H1 (cell line): ENCODE measurements at places on chromosomes 2 and 18.

DNA sequence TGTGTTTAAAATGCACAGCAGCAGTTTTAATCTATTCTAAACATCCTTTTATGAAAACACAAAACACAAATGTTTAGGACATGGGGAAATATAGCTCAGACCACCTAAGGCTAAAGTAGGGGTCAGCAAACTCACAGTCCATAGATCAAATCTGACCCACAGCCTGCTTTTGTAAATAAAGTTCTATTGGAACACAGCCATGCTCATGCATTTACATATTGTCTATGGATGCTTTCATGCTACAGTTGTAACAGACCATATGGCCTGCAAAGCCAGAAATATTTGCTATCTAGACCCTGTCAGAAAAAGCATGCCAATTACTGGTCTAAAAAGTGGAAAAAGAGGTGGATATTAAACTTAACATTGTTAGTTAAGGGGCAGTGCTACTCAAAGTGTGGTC, 1105.4 kb upstream of the KLHL29 start:
- H3K27ac ChIP-seq: no peak overlapping the region
- H3K27me3 ChIP-seq: no peaks in the 10 kb centered on the region
- no peak for DNase-seq
- H3K4me3 ChIP-seq: no peak overlapping the region
- H3K4me1 ChIP-seq: no peaks in the 10 kb centered on the region

GRCh38 chr18:2657788-2658458, 2.4 kb downstream of the SMCHD1 start:
- DNase-seq: no peak
- peaks cover 13% of the 10 kb centered on the region; the same call in 1 of the 2 replicates for H3K27me3 ChIP-seq
- no peak overlapping the region; the same call in 1 of the 2 replicates for H3K4me3 ChIP-seq
- no peak overlapping the region for H3K27ac ChIP-seq

DNA sequence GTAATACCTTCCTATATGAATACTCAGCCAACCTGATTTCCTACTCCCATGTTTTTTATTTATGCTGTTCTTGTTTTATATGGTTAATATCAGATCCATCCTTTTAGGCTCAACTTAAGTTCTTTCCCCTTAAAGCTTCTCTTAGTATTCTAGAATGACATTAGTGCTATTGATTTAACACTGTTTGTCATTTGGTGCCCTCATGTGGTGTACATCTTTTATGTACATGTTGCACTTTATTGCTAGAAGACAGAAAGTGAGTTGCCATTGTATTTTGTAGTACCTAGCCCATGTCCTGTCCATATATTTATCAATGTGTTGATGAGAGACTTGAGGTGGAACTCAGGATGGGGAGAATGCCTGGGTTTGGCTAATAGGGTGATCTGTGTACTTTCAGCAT, 2.5 kb downstream of the HTRA2 start:
- no peaks in the 10 kb centered on the region for H3K27me3 ChIP-seq
- no peak for DNase-seq
- peaks cover 12% of the 10 kb centered on the region for H3K36me3 ChIP-seq

DNA sequence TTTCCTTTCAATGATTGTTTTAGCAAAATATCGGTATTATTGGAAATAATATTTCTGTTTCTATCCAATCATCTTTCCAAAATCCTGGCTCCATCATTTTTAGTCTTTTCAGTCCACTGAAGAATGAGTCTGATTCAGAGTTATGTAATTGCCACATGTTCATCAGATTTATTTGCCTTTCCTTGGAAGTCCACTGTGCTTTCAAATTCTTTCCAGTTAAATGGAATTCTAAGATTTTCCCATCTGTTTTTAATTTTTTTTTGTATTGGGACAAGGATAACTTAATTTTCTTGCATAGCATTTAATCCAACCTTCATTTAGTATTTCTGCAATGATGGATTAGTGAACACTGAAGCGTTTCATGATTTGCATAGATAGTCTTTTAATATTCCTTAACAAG, 521.5 kb upstream of the NRXN1 start:
- no peak for DNase-seq
- no peak overlapping the region for H3K27ac ChIP-seq
- H3K4me1 ChIP-seq: no peaks in the 10 kb centered on the region
- no peaks in the 10 kb centered on the region for H3K27me3 ChIP-seq

DNA sequence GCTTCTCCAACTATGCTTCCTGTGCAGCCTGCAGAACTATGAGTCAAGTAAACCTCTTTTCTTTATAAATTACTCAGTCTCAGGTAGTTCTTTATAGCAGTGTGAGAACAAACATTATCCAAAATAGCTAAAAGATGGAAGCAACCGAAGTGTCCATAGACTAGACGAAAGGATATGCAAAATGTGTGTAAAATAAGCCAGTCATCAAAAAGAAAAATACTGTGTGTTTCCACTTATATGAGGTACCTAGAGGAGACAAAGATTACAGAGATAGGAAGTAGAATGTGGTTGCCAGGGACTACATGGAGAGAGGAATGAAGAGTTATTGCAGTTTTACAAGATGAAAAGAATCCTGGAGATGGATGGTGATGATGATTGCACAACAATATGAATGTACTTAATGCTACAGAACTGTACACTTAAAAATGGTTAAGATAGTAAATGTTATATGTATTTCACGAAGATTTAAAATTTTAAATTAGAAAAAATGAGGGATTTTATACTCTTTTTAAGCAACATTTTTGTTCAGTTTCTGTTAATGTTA, 99.3 kb upstream of the FN1 start:
- H3K27me3 ChIP-seq: no peaks in the 10 kb centered on the region
- H3K36me3 ChIP-seq: no peaks in the 10 kb centered on the region
- H3K4me1 ChIP-seq: no peaks in the 10 kb centered on the region
- H3K4me3 ChIP-seq: no peak overlapping the region

- H3K27me3 ChIP-seq: no peaks in the 10 kb centered on the region
- H3K4me1 ChIP-seq: no peaks in the 10 kb centered on the region
- H3K27ac ChIP-seq: no peak overlapping the region
- no peaks in the 10 kb centered on the region for H3K36me3 ChIP-seq
- H3K4me3 ChIP-seq: no peak overlapping the region
Observed at GRCh38 chr2:14722904-14723570, 90.5 kb downstream of the LRATD1 start.

DNA sequence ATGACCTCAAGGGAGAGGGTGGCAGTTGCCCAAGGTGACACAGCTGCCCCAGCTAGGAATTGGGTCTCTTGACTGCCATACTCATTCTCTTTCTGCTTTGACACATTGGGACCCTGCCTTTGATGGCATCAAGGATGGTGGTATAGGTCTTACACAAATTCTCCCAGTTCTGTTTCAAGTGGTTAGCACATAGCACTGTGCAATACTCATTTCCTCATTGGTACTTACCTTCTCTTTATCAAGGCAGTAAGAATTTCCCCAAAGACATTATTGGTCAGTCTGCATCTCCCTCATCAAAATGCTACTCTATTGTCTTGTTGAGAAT, 35.9 kb upstream of the CCDC93 start:
- no peak overlapping the region for H3K4me3 ChIP-seq
- DNase-seq: no peak
- no peaks in the 10 kb centered on the region for H3K36me3 ChIP-seq
- H3K27ac ChIP-seq: no peak overlapping the region
- H3K27me3 ChIP-seq: no peaks in the 10 kb centered on the region

GRCh38 chr18:75377258-75377657, 50.2 kb downstream of the SMIM21 start:
- DNase-seq: no peak
- no peak overlapping the region for H3K4me3 ChIP-seq
- peaks cover 2% of the 10 kb centered on the region; the same call in 1 of the 2 replicates for H3K4me1 ChIP-seq
- no peaks in the 10 kb centered on the region for H3K36me3 ChIP-seq
- H3K27ac ChIP-seq: no peak overlapping the region
- no peaks in the 10 kb centered on the region for H3K27me3 ChIP-seq

- no peak overlapping the region for H3K4me3 ChIP-seq
- H3K27me3 ChIP-seq: no peaks in the 10 kb centered on the region
- H3K4me1 ChIP-seq: no peaks in the 10 kb centered on the region
- no peaks in the 10 kb centered on the region for H3K36me3 ChIP-seq
Observed at GRCh38 chr2:238345297-238345968, 25.1 kb downstream of the TRAF3IP1 start.

DNA sequence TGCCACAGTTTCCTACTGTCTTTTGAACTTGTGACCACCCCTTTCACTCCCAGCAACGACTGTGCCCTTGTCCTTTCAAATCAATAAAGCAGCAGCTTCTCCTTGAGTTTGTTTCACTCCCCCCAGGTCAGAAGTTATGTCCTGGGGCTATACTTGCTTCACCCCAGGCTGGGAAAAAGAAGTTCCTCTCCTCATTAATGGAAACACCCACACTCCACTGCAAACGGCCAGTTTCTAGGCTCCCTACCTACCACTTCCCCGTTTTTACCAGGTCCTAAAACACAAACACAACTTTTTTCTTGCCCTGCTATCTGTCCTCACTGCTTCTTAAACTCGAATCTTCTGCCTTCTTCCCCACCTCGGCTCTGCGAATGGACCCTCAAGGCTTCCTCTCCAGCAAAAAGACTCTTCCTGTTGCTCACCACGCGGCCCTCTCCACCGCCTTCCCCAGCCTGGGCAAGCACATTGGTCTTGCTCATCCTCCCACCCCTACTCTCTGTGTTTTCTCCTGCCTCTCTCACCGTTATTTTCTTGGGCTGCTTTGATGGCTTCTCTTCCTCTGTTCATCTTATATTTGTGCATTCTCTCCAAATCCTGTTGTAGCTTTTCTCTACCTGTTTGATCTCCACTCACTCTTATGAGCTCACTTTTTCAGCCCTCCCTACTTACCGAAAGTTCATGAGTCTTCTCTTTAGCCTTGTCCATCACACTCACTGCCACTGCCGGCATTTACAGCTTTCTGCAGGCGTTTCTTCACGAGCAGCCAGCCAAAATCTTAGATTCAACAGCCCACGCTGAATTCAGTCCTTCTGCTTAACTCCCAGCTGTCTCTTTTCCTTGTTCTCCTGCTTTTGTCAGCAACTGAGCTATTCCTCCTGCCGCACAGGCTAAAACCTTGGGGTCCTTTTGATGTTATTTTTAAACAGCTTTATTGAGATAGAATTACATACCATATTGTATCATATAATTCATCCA, 7.0 kb upstream of the SP5 start:
- no peaks in the 10 kb centered on the region for H3K36me3 ChIP-seq
- no peak overlapping the region for H3K4me3 ChIP-seq
- H3K27ac ChIP-seq: no peak overlapping the region
- peaks cover 55% of the 10 kb centered on the region for H3K27me3 ChIP-seq

DNA sequence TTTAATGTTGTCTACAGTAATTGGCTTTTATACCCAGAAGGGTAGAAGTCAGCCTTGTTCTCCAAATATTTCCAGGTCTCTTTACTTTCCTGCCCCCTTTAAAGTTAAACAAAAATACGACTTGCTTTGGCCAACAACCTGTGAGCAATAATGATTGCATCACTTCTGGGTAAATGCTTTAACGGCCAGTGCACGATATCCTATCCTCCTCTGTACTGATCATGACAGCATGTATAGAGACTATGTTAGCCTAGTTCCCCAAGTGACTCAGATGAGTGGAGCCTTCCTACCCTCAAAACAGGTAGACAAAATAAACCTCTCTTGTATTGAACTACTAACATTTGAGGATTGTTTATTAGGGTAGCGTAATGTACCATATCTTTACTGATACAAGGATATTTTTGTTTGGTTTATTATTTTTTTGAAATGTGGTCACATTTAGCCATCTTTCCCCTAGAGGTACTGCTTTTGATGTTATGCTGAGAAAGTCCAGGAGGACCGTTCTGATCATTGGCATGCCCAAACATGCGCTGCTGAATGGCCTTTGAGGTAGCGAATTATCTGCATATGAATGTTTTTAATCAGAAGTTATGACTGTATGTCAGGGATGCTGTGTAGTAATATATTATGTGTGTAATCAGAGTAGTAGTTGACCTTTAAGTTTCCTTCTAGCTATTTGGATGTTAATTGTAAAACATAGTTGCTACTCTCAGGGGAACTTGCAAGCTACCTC, 262.6 kb upstream of the DCC start:
- H3K27ac ChIP-seq: no peak overlapping the region
- no peak overlapping the region for H3K4me3 ChIP-seq
- H3K4me1 ChIP-seq: no peaks in the 10 kb centered on the region
- DNase-seq: no peak

DNA sequence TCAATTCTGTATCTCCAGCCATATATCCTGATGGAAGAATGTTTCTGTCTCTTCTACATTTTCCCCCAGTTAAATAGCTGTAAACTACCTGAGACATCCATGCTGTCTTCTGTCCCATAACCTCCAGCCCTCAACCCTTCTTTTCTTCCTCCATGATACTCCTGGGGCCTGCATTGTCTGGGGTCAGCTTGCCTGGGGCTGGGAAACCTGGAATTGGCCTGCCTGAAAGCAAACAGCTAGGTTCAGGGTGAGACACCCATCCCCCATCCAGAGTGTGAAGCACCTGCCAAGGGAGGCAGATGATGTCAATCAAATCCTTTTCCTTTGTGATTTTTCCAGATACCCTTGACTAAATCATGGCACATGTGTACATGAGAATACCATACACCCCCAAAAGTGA, 313.7 kb upstream of the MGAT5 start:
- H3K4me1 ChIP-seq: no peaks in the 10 kb centered on the region
- no peaks in the 10 kb centered on the region for H3K27me3 ChIP-seq
- no peaks in the 10 kb centered on the region for H3K36me3 ChIP-seq
- no peak overlapping the region for H3K4me3 ChIP-seq
- DNase-seq: no peak

- H3K27me3 ChIP-seq: no peaks in the 10 kb centered on the region
- no peak overlapping the region for H3K27ac ChIP-seq
- H3K4me1 ChIP-seq: no peaks in the 10 kb centered on the region
- peak overlapping the region; percentile 99 for H3K4me3 ChIP-seq
Observed at GRCh38 chr2:227473806-227474205, 1.9 kb downstream of the AGFG1 start.

- peaks cover 94% of the 10 kb centered on the region for H3K27me3 ChIP-seq
- no peak for DNase-seq
- H3K36me3 ChIP-seq: peaks cover 4% of the 10 kb centered on the region; the same call in 1 of the 2 replicates
- H3K4me1 ChIP-seq: peaks cover 9% of the 10 kb centered on the region
- H3K27ac ChIP-seq: no peak overlapping the region
- no peak overlapping the region for H3K4me3 ChIP-seq
Observed at GRCh38 chr2:176138923-176139660, 9.6 kb downstream of the HOXD8 start.

DNA sequence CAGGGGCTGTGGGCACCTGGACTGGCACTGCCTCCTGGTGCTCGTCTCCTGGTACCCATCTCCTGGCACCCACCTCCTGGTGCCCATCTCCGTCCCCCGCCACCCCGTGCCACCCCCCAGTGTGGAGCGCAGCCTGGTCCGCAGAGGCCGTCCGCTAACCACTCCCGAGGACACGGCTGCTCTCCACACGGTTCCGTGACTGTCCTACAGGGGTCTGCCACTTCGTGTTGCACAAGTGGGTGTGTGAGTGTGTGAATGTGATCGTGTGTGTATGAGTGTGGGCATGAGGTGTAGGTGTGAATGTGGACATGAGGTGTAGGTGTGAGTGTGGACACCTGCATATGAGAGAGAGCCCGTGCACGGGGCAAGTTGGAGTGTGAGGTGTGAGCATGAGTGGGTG, 119.4 kb upstream of the HS6ST1 start:
- no peak overlapping the region for H3K4me3 ChIP-seq
- no peak for DNase-seq
- H3K27ac ChIP-seq: no peak overlapping the region
- no peaks in the 10 kb centered on the region for H3K36me3 ChIP-seq
- no peaks in the 10 kb centered on the region for H3K27me3 ChIP-seq
- peaks cover 8% of the 10 kb centered on the region; the same call in 1 of the 2 replicates for H3K4me1 ChIP-seq
